ENCODE measurements at places on chromosomes 1 and 21.

DNA sequence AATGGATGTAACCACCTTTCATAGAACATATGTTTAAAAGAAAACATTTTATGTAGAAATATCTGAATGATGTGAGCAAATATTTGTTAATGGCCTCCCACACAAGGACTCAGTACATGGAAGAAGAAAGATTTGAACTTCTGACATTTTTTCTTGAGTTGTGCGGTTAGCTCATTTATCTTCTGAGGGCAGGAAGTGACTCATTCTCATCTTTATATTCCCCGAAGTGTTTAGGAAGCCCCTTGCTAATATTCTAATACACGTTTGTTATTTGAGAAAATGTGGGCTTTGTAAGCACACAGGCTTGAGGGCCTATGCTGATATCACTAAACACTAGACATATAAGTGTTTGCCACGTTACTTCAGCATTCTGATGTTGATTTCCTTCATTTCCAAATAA, 392.5 kb upstream of the PTBP2 start:
- no peak for DNase-seq

DNA sequence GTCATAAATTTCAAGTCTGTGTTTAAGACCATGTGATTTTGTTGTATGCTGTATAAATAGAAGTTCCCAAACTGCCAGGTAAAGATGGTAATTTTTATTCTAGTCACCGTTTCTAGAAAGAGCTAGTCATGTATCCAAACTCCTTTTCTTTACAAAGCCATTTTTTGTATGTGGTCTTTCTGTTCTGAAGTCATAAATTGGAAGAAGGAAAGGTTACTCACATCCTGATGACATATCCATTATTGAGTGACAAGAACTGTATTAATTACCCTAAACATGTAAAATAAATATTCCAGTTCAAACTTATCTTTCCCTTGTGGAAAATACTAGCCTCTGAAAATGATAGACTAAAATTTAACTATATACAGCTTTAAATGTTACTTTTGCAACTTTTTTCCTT, 104.7 kb downstream of the POFUT2 start:
- DNase-seq = no peak

- DNase-seq = peak; percentile 17
Observed at GRCh38 chr1:230191079-230191804, 124.2 kb downstream of the GALNT2 start.

GRCh38 chr21:32001390-32001789, 128.6 kb downstream of the HUNK start:
- DNase-seq = no peak

GRCh38 chr1:173112129-173112528, 61.4 kb upstream of the TNFSF18 start:
- no peak for DNase-seq

- peak; percentile 5 for DNase-seq
Observed at GRCh38 chr1:216742625-216743024, 19.4 kb upstream of the ESRRG start.

- DNase-seq = no peak
Observed at GRCh38 chr1:22250724-22251123, 107.8 kb upstream of the WNT4 start.

Measured in NCI-H345 (cell line).